ENCODE measurements at places on chromosomes 4 and X.

DNA sequence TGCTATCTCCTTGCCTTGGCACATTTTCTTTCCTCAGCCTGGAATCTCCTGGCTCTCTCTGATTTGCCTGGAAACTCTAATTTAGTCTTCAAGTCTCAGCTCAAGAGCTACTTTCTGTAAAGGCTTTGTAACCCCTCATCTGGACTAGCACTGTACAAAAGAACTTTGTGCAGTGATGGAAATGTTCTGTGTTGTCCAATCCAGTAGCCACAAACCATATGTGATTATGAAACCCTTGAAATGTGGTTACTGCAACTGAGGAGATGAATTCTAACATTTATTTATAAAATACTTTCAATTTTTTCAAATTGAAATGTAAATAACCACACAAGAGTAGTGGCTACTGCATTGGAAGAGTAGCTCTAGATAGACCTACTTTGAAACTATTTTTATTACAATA, 66.6 kb upstream of the HS3ST1 start:
- no peak for DNase-seq

DNA sequence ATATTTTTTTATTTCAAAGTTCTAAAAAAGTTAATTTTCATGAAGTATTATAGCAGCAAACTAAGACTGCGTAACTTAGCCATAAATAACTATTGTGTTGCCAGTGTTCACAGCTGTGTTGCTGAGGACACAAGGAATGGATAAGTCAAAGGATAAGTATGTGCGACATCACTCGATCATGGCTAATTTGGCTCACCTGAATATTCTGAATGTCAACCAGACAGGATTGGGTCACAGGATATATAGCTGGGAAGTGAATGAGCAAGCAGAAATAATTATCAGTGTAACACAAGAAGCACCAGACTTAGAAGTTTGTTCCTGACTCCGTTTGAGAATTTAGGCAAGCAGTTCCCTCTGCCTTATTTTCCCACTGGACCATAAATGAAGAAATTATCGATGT, 33.9 kb downstream of the PRDM8 start:
- no peak for DNase-seq

DNA sequence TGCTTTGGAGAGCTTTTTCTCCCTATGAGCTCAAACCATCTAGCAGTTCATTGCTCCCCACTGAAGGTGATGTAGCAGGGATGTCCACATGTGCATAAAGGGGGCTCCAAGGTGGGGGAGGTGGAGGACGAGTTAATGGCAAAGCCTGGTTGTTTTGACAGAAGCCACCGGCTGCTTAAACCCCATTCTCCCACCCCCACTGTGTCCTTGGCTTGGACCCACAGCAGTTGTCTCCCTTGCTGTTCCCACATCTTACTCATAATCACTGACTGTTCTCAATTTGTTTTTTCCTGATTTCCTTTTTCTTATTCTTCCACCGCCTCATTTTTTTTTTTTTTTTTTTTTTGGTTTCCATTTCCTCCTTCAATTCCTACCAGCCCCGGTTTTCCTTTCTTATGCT, 72.7 kb downstream of the GEMIN8 start:
- DNase-seq: no peak

- no peak for DNase-seq
Measured at GRCh38 chr4:145902522-145902921, 36.1 kb downstream of the ZNF827 start.

DNA sequence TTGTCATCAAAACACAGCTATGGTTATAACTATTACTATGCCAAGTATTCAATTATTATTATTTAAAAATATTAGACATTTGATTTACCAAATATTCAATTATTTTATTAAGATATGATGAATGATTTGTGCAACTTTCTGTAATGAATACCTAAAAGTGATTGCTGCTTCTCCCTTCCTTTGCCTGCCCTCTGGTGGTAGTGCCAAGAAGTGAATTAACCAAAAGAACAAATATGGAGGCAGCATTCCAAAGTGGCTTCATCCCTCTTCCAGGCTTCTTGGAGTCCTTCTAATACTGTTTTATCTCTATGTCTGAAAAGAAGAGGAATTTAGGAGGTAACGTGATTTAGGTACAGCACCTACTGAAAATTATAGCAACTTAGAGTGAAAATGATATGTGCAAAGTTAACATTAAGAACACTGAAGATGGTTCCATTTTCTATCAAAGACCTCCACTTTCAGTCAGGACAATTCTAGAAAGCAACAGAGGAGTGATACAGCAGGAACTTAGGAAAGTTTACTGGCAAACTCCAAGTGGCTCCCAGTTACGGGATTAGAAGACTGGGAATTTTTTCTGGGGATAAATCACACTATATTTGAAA, 43.0 kb downstream of the ENPEP start:
- no peak for DNase-seq

GRCh38 chr4:5545271-5545670, 163.1 kb downstream of the EVC2 start:
- no peak for DNase-seq

DNA sequence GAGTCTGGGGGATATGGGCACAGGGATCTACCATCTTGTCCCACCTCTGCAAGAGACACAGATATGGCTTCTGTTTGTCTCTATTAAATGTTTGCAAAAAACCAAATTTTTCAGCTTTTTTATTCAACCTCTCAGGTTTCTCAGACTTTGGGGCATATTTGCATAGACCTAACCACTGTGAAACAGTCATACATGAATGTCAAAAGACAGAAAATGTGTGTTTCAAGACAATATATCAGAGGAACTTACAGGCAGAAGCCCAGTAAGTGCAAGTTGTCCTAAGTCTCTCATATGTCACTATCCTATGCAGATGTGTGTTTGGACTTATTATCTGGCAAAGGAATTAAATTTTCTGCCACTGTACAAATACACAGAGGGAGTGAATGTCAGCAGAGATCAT, 951.2 kb downstream of the PCDH18 start:
- DNase-seq: no peak

- DNase-seq: no peak
Measured at GRCh38 chrX:131235768-131236545, 53.1 kb downstream of the IGSF1 start.

DNA sequence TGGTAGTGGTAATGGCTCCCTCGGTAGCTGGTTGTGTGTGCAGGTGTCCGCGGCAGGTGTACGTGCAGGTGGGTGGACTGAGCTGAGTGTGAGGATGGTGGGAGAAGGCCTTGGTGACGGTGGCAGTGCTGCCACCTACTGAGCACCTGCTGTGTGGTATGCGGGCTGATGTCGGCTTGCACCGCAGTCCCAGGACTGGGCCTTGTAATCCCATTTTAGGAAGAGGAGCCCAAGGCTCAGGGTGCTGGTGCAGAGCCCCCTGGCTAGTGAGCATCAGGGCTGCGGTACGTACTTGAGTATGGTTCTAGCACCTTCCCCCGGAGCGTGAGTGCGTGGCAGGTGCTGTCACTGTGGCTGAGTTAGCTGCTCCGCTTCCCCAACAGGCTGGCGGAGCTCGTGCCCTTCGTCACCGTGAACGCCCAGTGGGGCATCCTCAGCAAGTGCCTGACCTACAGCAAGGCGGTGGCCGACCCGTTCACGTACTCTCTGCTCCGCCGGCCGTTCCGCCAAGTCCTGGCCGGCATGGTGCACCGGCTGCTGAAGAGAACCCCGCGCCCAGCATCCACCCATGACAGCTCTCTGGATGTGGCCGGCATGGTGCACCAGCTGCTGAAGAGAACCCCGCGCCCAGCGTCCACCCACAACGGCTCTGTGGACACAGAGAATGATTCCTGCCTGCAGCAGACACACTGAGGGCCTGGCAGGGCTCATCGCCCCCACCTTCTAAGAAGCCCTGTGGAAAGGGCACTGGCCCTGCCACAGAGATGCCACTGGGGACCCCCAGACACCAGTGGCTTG, 5.7 kb upstream of the CPZ start:
- no peak for DNase-seq

- DNase-seq: no peak
Measured at GRCh38 chr4:85200106-85200505, 233.6 kb upstream of the WDFY3 start.

- DNase-seq: no peak
Measured at GRCh38 chrX:106484233-106484632, 127.5 kb upstream of the RADX start.

DNA sequence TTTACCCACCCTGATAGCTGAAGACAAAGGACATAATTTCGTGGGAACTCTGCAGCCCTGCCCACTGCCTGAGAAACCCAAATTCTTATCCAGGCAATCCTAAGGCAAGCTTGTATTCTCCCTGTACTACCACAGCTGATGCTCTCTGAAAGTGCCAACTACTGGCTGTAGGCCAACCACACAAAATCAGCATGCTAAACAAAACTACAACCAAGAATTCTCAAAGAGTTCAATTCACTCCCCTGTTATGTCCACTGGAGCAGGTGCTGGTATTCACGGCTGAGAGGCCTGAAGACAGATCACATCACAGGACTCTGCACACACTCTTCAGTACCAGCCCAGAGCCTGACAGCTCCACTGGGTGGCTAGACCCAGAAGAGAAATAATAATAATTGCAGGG, 375.9 kb upstream of the NDST4 start:
- no peak for DNase-seq

DNA sequence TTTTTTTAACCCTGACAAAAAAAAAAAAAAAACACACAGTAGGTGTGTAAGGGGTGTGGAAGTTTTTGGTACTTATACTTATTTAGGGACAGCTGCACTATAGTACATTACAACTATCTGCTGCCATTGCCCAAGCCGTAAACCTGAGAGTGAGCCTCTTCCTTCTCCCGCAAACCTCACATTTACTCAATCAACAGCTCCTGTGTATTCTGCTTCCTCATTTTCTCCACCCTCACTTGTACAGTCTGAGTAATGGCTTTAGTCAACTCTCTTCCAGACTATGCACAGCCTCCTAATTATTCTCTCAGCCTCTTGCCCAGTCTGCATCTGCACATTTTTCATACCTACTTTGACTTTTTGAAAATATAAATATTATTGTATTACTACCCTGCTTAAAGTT, 362.0 kb downstream of the ADAM29 start:
- DNase-seq: no peak

DNA sequence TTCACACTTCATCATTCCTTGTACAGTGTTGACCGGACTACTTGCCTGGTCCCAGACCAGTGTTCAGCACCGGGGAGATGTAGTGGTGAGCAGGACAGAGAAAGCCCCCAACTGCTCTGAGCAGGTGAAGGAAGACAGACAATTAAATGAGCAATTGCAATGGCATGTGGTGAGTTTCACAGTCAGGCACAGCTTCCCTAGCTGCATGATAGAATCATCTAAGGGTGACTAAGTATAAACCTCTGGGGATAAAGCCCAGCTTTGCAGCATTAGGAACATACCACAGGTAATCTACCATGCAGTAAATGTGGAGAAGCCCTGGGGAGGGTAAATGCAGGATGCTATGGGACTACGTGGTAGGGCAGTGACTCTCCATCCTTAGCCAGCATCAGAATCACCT, 47.8 kb downstream of the TMA16 start:
- DNase-seq: no peak

GRCh38 chrX:23616361-23616760, 50.9 kb upstream of the PRDX4 start:
- no peak for DNase-seq
